Occipital lobe (tissue), 3 donors: ENCODE measurements at places on chromosomes 5 and 9.

- no peak for DNase-seq
Observed at GRCh38 chr5:128714551-128714950, 176.5 kb upstream of the FBN2 start.

GRCh38 chr5:2700876-2701275, 50.6 kb downstream of the IRX2 start:
- no peak for DNase-seq

DNA sequence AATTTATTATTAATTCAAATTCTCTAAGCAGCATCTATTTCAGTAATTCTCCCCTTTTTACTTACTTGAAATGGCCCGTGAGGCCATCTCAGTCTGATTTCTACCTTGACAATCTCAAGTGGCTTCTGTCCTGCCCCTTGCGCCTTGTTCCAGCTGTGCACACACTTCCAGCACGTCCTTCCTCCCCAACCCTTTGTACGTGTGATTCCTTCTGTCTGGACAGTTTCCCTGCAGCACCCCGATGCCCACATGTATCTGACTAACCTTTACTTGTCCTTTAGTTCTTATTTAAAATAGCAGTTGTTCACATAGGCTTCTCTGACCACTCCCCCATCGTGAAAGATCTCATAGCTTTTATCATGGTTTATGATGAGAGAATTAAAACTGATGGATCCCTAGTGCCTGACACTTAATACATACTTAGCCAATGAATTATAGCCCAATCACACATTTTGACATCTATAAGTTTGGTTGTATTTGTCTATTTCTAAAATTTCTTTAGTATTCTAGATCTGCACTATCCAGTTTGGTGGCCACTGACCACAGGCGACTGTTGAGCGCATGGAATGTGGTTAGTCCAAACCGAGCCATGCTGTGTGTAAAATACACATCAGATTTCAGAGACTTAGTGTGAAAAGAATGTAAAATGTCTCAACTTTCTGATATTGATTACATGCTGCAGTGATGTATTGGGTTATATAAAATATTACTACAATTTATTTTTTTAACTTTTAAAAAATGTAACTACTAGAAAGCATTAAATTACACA, 14.3 kb downstream of the ZBTB34 start:
- no peak for DNase-seq

DNA sequence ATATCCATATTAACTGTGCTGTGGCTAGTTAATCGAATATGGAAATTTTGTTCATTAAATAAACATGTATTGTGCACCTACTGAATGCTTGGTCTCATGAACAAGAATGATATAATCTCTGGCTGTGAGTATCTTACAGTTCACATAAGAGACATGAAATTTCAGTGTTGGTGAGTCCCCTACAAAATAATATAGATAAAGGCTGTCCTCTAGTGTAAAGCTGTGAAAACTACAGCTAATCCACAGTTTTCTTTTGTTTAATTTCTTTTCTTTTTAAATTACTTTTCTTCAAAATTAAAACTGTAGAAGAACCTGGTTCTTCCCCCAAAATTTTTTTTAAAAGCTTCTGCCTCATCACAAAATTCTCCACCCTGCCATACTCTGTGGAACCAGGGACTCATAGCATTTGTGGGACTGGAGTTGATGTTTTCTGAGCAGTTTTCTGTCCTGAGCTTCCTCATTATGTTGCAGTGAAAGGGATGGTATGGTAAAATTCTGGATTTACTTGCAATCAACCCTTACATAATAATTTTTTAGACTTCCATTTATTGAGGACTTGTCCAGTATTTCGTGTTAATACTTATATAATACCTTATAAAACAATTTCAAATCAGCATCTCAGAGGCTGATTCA, 135.0 kb downstream of the STK32A start:
- DNase-seq: no peak

DNA sequence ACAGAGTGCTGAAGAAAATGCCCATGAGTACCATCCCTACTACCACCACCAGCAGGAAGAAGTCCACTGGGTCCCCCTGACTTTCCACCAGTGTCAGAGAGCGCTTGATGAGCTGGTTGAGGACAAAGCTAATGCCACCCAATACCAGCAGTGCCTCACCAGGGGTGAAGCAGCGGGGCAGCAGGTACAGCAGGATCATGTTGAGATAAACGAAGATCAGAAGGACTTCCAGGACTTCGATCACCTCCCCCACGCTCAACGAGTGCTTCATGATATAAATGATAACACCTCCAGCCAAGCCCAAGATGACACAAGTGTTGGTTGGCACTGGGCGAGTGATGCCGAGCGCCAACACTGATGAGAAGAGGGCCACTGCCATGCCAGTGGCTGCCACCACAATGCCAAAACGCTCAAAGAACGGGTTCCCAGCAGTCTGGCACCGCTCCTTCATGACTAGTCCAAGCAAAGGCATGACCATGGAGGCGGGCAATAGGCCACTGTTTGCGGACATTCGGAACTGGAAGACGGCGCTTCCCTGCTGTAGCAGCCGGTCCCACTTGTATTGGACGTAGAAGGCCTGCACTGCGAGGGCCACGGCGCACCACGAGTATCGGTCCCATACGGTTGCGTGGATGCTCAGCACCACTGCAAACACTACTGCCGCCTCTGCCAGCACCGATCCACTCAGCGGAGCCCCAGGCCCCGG, 679 bp downstream of the DOLK start:
- peak; percentile 59 for DNase-seq

GRCh38 chr9:87370049-87370685, 127.5 kb upstream of the DAPK1 start:
- no peak for DNase-seq

GRCh38 chr9:108213511-108213910, 642.3 kb downstream of the ACTL7B start:
- no peak for DNase-seq

DNA sequence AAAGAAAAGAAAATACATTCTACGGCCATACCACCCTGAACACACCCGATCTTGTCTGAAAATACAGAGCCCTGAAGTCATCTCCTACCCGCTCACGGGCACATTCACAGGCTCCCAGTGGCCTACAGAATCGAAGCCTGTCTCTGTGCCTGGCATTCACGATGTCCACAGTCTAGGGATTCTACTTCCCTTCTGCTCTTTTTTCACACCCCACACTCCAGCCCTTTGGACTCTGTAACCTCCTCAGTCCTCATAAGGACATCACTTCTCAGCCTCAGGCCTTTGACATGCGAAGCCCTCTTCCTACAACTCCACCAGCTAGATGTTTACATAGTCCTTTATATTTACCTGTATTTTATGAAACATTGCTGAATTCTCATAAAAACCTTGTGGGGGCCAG, 77.8 kb downstream of the CSNK1A1 start:
- no peak for DNase-seq

- no peak for DNase-seq
Observed at GRCh38 chr9:35650341-35651158, at the start of gene SIT1. Gene SIT1, minus strand, starts transcription at chr9:35650931. Its CDS starts 78 bp downstream, at chr9:35650853.

- DNase-seq: no peak
Observed at GRCh38 chr5:87103616-87104287, 163.9 kb upstream of the RASA1 start.

DNA sequence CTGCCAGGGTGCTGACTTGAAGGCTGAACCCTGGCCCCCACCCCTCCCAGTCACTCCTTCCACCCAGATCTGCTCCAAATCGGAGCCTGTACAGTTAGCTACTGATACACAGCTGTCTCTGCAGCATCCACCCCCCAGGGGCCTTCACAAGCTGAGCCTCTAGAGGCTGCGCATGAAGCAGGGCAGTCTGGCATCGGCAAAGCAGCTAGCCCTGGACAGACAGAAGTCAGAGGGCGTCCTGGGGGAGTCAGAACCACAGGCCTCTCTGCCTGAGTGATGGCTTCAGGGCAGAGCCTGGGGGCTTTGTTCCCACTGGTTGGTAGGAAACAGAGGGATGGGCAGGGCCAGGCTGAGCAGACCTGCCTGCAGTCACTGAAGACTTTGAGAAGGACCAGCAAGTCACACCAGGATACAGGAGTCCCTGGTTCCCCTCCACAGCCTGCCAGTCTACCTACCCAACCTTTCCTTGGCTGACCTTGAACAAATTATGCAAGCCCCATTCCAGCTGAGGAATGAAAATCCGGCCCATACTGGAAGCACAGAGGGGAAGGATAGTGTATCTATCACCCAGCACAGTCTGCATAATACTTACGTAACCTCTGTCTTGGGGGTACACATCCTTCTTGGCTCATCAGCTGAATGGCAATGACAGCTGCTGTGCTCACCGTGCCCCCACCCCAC, 8.8 kb downstream of the VDAC1 start:
- DNase-seq: no peak

- DNase-seq: no peak
Observed at GRCh38 chr5:100496296-100496695, 38.9 kb upstream of the FAM174A start.

DNA sequence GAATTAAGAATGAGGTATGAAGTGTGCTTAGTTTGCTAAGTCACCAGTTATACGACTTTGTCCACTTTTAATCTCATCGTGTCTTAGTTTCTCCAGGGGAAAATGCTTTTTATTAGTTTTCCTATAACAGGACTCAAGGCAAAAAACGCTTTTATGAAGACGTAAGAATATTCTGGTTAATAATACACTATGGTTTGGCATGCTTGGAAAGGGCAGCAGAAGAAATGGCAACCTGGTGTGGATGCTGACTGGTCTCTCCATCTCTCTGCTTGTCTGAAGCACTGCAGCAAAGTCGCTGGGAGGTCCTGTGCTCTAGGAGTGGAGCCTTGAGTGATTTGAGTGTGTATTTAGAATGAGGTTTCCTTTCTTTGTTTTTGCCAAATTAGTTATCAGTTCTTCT, 78.8 kb downstream of the ZSWIM6 start:
- no peak for DNase-seq

GRCh38 chr9:77829420-77829819, 181.3 kb upstream of the GNA14 start:
- no peak for DNase-seq

- no peak for DNase-seq
Observed at GRCh38 chr5:10153808-10154537, 95.7 kb downstream of the ATPSCKMT start.

DNA sequence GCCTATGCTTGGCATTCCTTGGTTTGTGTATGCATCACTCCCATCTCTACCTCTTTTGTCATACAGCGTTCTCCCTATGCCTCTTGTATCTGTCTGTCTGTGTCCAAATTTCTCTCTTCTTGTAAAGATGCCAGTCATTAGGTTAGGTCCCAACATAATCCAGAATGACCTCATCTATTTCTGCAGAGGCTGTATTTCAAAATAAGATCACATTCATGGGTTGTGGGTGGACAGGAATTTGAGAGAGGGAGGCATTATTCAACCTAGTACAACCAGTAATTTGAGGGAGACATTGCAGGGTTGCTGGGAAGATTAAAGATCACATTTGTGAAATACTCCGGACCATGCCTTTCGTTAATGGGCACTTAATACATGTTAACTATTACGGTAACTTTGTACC, 155.0 kb downstream of the MAN2A1 start:
- no peak for DNase-seq

GRCh38 chr5:123735384-123735783, 223.4 kb downstream of the CSNK1G3 start:
- no peak for DNase-seq

GRCh38 chr5:170327168-170327567, 29.6 kb upstream of the LCP2 start:
- DNase-seq: no peak

- no peak for DNase-seq
Observed at GRCh38 chr5:168740092-168740800, 161.1 kb upstream of the PANK3 start.

- no peak for DNase-seq
Observed at GRCh38 chr9:114729706-114730105, 47.7 kb upstream of the TEX48 start.

DNA sequence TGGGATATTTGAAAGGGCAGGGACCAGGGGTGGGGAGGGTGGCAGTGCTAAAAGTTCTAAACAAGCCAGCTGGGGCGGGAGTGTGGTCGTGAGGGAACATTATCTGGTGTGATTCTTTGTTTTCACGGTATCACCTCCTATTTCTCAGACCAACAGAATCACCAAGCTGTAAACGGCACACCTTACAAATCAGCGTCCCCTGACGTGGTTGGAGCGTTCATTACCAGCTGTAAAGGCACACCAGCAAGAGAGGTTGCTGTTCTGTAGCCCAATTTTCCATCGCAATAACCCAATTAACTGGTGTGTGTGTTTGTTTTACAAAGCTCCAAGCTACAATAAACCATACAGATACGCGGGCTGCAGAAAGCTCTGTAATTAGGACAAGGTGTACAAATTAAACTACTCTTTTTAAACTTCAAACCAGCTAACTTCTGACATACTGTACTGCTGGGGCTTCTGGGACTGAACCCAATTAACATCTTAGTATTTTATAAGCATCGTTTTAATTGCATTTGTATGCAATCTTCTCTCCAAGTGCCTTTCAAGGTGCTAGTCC, 303.6 kb upstream of the CLINT1 start:
- no peak for DNase-seq

GRCh38 chr9:109781541-109782197, 1.7 kb downstream of the PALM2AKAP2 start:
- no peak for DNase-seq

GRCh38 chr5:40568548-40568947, 111.2 kb upstream of the PTGER4 start:
- DNase-seq: no peak

DNA sequence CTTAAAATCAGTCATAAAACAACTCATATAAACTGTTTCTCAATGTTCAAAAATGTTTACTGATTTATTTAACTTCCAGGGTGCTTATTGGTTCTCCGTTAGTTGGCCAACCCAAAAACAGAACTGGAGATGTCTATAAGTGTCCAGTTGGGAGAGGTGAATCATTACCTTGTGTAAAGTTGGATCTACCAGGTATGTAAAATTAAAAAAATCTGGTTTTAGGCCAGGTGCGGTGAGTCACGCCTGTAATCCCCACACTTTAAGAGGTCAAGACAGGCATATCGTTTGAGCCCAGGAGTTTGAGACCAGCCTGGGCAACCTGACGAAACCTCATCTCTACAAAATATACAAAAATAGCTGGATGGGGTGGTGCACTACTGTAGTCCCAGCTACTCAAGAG, 73.7 kb downstream of the ITGA1 start:
- no peak for DNase-seq

- DNase-seq: no peak
Observed at GRCh38 chr5:168753691-168754254, 174.6 kb upstream of the PANK3 start.

- no peak for DNase-seq
Observed at GRCh38 chr9:95724253-95724991, 151.1 kb upstream of the ERCC6L2 start.

- DNase-seq: no peak
Observed at GRCh38 chr5:16975950-16976624, 40.0 kb upstream of the MYO10 start.

GRCh38 chr5:83343299-83343698, 128.2 kb upstream of the VCAN start:
- no peak for DNase-seq
